ENCODE measurements at places on chromosomes 6 and 20. TPM values are rescaled to one million over a fixed set of nuclear protein-coding genes. Genes with fewer than 3 reads are reported as not detected.

DNA sequence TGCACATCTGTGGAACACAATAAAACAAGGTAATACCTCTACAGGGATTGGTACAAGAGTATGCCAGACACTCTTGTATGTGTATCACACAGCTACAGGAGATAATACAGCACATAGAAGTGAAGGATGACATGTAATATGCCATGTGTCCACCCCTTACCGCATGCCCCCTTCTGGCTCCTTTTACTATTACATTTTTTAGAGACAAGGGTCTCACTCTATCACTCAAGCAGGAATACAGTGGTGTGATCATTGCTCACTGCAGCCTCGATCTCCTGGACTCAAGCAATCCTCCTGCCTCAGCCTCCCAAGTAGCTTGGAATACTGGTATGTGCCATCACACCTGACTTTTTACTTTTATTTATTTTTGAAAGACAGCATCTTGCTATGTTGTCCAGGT is 4.2 kb upstream of the NCR3 start:
- H3K27me3 ChIP-seq, result no peaks in the 10 kb centered on the region
- peaks cover 52% of the 10 kb centered on the region for H3K4me1 ChIP-seq
- no peaks in the 10 kb centered on the region for H3K36me3 ChIP-seq
- no peak for DNase-seq
- H3K27ac ChIP-seq, result no peak overlapping the region

DNA sequence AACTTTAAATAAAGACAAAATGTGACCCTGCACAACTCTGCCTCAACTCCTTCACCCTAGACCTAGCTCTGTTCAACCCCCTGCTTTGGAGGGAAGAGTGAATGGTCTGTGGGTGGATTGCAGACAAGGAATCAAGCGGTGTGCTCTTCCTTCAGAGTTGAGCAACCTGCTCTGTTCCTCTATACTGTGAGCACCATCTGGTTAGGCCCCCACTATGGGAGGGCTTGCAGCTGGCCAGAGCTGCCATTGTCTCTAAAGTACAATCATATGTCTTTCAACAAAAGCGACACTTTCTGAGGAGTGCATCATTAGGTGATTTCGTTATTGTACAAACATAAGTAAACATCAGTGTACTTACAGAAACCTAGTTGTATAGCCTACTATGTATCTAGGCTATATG is 406.1 kb upstream of the MARCKS start:
- no peak overlapping the region for H3K4me3 ChIP-seq
- no peak for DNase-seq
- no peak overlapping the region for H3K27ac ChIP-seq
- no peaks in the 10 kb centered on the region for H3K27me3 ChIP-seq

GRCh38 chr6:39240155-39240757 is 11.0 kb upstream of the KCNK5 start:
- H3K4me3 ChIP-seq, result no peak overlapping the region
- DNase-seq, result no peak
- no peak overlapping the region for H3K27ac ChIP-seq
- H3K4me1 ChIP-seq, result peaks cover 5% of the 10 kb centered on the region
- peaks cover 6% of the 10 kb centered on the region for H3K27me3 ChIP-seq
- no peaks in the 10 kb centered on the region for H3K36me3 ChIP-seq

DCDC2 gene
- total RNA-seq, result not detected

DNA sequence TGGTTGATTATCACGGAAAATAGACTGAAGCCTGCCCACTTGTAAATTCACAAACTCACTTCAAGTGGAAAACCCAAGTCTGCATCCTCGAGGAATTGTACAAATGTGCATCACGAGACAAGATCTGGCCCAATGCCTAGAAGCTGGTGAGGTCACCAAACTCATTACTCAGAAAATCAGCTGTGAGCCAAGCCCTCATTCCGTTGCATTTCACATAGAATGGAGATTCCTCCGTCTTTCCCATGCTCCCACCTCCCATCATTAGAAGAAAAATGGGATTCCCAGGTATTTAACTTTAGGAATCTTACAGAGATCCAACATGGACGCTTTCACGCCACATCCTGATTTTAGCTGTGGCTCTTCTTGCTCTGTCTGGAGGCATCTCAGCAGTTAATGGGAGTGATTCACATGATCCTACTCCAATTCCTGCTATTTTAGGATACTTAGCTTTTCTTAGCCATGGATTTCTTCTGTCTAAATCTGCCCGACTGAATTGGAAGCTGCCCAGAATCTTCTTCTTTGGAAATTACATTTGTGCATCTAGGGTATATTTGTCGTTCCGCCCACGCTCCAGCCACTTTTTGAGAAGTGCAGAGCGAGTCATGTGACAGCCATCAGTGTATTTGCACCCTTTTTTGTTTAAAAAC is 68.7 kb upstream of the STMND1 start:
- no peaks in the 10 kb centered on the region for H3K4me1 ChIP-seq
- H3K27me3 ChIP-seq, result peaks cover 5% of the 10 kb centered on the region
- H3K4me3 ChIP-seq, result no peak overlapping the region
- no peak overlapping the region for H3K27ac ChIP-seq
- H3K36me3 ChIP-seq, result no peaks in the 10 kb centered on the region

SMLR1 gene
- not detected for total RNA-seq

DNA sequence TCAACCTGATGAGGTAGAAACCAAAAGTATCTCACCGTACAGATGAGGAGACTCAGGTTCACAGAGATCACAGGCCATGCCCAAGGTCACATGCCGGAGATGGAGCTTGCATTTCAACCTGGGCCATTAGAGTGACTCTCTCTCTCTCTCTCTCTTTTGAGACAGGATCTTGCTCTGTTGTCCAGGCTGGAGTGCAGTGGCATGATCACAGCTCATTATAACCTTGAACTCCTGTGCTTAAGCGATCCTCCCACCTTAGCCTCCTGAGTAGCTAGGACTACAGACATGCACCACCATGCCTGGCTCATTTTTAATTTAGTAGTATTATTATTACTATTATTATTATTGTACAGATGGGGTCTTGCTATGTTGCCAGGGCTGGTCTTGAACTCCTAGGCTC is 2.8 kb upstream of the CSNK2A1 start:
- DNase-seq, result no peak
- H3K4me3 ChIP-seq, result no peak overlapping the region
- H3K36me3 ChIP-seq, result peaks cover 17% of the 10 kb centered on the region
- H3K27ac ChIP-seq, result no peak overlapping the region

DNA sequence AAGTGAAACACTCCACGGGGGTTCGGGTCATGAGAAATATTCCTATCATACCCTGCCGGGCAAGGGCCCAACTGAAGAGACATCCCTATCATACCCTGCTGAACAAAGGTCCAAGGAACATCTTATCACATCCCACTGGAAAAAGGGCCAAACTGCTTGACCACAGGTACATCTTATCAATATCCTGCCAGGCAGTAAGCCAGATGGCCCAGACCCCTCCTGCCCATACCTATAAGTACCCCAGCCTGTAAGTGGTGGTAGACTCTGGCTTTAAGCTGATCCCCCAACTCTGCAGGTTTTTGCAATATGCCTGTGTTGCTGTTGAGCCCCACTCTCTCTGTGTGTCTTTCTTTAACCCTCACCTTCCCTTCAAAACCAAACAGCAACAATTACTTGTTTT is 51.6 kb downstream of the ZNF334 start:
- no peak overlapping the region for H3K27ac ChIP-seq
- H3K4me3 ChIP-seq, result no peak overlapping the region
- no peak for DNase-seq
- no peaks in the 10 kb centered on the region for H3K4me1 ChIP-seq
- no peaks in the 10 kb centered on the region for H3K36me3 ChIP-seq
- H3K27me3 ChIP-seq, result peaks cover 16% of the 10 kb centered on the region

SLC25A27 gene
- not detected for total RNA-seq

TPD52L1 gene
- 0.29 TPM for total RNA-seq

HMGCLL1 gene
- total RNA-seq, result not detected

RAB44 gene
- total RNA-seq, result 0.10 TPM

GRCh38 chr20:61964675-61965605 is 100.7 kb downstream of the TAF4 start:
- H3K4me3 ChIP-seq, result no peak overlapping the region
- peaks cover 15% of the 10 kb centered on the region for H3K27me3 ChIP-seq
- H3K36me3 ChIP-seq, result no peaks in the 10 kb centered on the region
- DNase-seq, result no peak
- no peak overlapping the region for H3K27ac ChIP-seq
- H3K4me1 ChIP-seq, result no peaks in the 10 kb centered on the region

GRCh38 chr20:61556673-61557072 is 304.6 kb downstream of the CDH4 start:
- DNase-seq, result no peak
- no peaks in the 10 kb centered on the region for H3K4me1 ChIP-seq
- H3K27ac ChIP-seq, result no peak overlapping the region
- H3K4me3 ChIP-seq, result no peak overlapping the region
- no peaks in the 10 kb centered on the region for H3K36me3 ChIP-seq

- H3K27me3 ChIP-seq, result no peaks in the 10 kb centered on the region
- no peak overlapping the region for H3K27ac ChIP-seq
- no peaks in the 10 kb centered on the region for H3K4me1 ChIP-seq
- H3K36me3 ChIP-seq, result no peaks in the 10 kb centered on the region
These were observed 325.7 kb downstream of the SAMD5 start for GRCh38 chr6:147834084-147834776.

SIRPD gene
- not detected for total RNA-seq

DNA sequence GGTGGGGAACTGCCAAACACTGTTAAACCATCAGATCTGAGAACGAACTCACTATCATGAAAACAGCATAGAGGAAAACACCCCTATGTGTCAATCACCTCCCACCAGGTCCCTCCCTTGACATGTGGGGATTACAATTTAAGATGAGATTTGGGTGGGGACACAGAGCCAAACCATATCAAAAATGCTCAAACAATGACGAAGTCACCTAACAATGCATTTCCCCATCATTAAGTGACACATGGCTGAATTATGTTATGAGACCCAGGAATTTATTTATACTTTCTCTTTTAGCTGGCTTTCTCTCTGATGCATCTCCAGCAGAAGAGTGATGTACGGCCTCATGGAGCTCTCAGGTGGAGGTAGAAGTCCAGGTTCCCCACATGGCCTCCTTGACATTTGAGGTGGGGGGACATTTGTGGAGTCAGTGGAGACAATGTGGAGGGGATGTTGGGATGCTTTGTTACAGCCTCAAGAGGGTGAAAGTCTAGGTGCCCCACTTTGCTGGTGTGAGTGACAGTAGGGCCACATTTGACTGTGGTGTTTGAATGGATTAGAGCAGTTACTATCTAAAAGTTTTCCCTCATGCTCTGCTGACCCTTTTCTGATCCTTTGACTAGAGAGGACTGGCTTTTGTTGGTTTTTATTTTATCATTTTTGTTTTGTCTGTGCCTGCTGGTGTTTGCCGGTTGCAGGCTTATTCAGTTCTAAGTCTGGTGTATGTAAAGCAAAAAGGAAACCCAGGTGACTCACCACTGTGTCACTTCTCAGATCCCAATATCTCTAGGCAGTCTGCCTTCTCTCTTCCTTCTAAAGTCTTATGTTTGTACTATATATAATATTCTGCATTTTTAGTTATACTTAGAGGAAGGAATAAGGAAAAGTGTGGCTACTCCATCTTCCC is 18.5 kb upstream of the DCBLD1 start:
- peaks cover 21% of the 10 kb centered on the region for H3K4me1 ChIP-seq
- H3K27me3 ChIP-seq, result peaks cover 30% of the 10 kb centered on the region
- H3K27ac ChIP-seq, result no peak overlapping the region
- no peaks in the 10 kb centered on the region for H3K36me3 ChIP-seq
- no peak for DNase-seq
- no peak overlapping the region for H3K4me3 ChIP-seq
